ENCODE measurements at places on chromosomes 4 and X.

GRCh38 chr4:173538909-173539445 is 8.9 kb upstream of the HAND2 start:
- no peak for DNase-seq

- no peak for DNase-seq
Observed at GRCh38 chr4:173199553-173199952, 30.9 kb downstream of the GALNT7 start.

DNA sequence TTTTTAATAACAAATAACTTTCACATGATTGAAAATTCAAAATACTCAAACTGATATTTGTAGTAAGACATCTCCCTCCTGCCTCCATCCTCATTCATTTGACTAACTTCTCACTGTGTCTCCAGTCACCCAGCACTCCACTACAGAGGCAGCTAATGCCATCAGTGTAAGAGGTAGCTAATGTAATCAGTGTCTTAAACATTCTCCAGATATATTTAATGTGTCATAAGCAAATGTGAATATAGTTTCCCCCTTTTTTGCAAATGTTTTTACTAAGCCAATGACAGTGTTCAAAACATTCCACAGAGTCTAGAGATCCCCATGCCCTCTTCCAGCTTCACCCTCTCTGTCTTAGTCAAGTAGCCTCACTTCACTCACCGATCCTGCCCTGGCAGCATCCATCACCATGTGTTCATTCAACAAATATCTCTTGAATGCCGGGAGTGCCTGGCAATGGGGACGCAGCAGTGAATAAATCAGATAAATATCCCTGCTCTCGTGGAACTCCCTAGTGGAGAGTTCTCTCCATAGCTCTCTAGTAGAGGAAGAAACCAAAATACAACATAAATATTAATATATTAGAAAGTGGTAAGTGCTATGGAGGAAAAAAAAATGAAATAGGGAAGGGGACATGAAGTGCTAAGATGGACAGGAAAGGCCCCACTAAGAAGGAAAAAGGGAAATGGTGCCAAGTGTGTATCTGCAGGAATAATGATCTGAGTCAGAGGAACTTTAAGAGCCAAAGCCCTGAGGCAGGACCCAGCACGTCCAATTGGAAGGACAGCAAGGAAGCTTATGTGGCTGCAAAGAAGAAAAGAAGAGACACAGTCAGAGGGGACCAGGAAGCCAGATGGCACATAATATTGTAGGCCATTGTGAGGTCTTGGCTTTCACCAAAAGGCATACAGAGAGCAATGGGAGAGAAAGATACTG is 18.7 kb downstream of the SCFD2 start:
- DNase-seq = no peak

GRCh38 chr4:161583549-161583948 is 580.3 kb downstream of the FSTL5 start:
- no peak for DNase-seq

DNA sequence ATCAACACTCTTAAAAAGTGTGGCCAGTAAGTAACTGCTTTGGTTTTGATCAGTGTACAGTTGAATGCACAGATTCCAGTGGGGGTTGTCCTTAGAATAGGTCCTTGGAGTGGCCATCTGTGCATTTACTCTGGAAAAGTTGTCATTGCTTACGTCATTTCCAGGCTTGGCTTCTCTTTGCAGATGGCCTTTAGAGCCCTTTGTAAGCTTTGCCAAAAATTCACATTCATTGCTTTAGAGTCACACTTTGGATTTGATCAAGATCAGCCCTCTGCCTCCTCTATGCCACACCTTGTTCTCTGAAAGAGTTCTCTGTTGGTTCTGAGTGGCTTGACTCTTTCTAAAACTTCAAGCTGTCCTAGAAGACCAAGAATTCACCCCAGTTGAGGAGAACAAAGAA is 83.9 kb downstream of the MAMLD1 start:
- DNase-seq = no peak

- no peak for DNase-seq
Observed at GRCh38 chr4:181162266-181162665, 1080.9 kb upstream of the TENM3 start.

- DNase-seq = no peak
Observed at GRCh38 chr4:87100168-87100567, 120.2 kb downstream of the KLHL8 start.

- DNase-seq = no peak
Observed at GRCh38 chrX:50913520-50913919, 3.0 kb downstream of the BMP15 start.

GRCh38 chr4:107685740-107686139 is 34.3 kb downstream of the PAPSS1 start:
- no peak for DNase-seq

DNA sequence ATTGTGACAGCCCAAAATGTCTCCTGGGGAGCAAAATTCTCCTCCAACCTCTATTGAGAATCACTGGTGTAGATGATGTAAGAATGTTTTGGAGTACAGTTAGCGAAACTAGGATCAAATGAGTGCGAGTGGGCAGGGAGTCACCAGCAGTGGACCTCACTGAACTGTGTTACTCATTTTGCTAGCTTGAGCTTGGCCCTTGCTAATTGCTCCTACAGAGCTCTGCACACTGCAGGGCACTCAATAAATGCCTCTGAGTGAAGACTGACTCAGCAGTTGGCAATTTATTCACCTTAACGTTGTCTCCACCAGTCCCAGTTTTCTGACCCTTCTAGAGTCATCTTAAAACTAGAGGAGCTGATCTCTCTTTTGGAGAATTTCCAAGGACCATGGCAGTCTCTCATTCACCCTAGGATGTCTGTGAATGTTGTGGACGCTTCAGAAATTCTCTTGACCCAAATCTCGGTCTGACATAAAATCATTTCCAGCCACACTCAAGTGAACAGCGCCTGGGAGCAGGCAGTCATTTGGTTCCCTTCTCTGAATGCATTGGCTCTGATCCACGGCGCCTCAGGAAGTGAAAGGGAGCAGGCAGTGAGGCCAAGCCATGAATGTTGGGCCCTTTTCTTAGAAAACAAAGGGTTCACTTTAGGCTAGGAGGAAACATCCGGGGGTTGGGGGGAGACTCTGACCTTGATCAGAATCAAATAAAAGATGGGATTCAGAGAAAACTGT is 148.1 kb downstream of the NWD2 start:
- DNase-seq = peak; percentile 59

- no peak for DNase-seq
Observed at GRCh38 chrX:3712051-3712869, 1.2 kb downstream of the PRKX start.

GRCh38 chr4:90727938-90728337 is 600.7 kb downstream of the CCSER1 start:
- DNase-seq = no peak

DNA sequence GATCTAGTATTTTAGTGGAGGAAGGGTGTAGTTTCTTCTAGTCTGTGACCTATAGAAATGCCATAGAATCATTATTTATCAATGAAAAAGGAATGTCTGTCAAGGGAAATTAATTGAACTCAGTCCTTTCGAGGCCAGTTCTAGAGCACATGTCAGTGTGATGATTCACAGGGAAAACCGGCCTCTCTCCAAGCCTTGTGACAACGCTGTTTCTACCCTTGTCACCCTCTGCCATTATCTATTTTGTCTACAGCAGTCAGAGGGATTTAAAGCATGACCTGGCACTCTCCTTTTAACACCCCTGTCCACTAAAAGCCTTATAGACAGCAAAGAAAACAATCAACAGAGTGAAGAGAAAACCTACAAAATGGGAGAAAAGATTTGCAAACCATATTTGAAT is 119.8 kb downstream of the DRD5 start:
- no peak for DNase-seq

GRCh38 chr4:146398404-146398803 is 123.3 kb downstream of the SLC10A7 start:
- no peak for DNase-seq

DNA sequence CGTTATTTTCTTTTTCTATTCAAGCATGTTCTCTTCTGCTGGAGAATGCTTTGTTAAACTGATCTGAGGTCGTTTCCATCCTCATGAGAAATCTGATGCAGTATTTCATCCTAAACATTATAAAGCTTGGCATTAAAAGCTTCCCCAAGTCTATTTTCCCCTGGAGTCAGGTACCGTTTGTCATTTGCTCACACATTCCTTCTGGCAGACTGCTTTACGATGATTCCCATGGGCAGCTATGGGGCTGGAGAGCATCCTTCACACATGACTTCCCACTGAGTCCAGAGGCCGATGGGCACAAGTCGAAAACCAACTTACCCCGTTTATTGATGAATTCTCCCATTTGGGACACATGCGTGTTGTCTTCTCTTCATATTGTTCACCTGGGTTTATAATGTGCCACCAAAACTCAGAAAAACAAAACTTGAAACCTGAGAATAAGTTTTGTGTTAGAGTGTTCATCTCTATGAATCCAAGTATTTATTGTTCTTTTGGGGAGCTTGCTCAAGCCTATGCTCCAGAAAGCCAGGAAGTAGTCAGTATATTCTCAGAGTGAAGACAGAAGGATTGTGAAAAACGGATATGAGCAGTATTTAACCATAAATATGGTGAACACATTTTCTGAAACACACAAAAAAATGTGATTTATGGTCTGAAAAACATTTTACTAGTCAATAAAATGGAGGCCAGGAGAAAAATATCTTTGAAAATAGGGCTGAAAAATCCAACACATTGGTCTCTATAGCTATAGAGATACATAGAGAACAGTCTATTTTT is 298.8 kb upstream of the NOCT start:
- no peak for DNase-seq

GRCh38 chr4:11402192-11402591 is 26.5 kb downstream of the HS3ST1 start:
- no peak for DNase-seq

DNA sequence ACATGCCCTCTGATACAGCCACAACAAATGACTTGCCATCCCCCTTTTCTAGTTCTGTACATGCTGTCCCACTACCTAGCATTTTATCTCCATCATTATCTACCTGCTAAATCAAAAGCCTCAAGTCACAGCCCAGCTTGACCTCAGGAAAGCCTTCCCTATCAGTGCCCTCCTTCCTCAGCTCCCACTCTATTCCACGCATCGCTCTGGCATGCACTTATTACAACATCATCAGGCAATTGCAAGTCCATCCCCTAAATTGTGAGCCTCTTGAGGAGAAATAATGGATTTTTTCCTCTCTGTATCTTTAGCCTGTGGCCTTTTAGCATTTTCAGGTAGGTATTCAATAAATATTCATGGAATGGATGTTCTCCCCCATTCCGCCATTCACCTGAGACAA is 5.7 kb downstream of the ARL13A start:
- DNase-seq = no peak

DNA sequence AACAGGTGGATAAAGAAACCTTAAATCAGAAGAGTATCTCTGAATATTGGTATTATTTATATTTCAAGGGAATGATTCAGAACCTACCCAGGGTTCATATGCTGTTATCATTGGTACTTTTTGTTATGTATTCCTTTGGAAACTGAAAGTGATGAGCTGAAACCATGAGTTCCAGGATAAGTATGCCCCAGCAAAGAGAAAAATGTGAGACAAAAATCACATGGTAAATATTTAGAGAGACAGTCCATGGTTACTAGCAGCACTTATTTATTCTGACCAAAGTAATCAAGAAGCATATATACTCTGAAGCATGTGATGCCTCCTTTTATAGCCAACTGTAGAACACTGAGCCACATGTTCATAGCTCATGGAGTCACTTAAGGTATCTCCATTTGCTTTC is 277.7 kb downstream of the ARAP2 start:
- no peak for DNase-seq

DNA sequence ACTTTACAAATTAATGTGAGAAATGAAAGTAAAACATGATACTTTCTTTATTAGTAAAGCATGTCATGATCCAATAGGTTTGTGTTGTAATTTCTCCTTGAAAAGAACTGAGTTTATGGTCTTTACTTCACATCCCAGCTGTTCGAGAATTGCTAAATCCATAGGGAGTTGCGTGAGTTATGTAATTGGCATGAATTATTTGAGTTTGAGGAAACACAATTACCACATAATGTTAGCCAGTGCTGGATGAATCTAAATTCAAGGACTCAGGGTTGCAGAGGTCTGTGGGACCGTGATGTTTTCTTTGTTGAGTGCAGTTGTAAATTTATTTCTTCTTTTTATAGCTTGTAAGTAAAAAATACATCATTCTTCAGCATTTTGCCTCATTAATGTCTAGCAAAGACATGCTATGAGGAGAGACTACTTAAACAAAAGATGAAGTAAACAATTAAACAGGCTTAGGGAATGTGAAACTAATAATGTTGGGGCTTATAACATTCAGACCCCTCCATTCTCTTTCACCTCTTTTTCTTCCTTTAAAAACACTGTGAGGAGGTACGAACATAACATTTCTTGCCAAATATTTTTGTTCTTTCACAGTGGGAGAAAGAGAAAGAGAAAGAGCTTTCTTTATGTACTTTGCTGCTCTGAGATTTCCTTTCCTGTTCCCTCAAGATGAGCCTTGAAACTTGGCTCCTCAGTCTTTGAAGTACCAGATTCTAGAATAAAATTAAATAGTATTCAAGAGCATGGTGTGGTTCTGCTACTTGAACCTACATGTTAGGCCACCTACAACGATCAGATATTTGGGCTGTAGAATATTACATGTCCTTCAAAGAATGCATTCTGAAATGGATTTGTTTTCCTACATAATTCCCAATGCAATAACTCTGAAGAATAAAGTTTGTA is 159.6 kb upstream of the ANK2 start:
- DNase-seq = peak; percentile 4

GRCh38 chrX:84715315-84715714 is 213.1 kb upstream of the HDX start:
- peak; percentile 9 for DNase-seq

DNA sequence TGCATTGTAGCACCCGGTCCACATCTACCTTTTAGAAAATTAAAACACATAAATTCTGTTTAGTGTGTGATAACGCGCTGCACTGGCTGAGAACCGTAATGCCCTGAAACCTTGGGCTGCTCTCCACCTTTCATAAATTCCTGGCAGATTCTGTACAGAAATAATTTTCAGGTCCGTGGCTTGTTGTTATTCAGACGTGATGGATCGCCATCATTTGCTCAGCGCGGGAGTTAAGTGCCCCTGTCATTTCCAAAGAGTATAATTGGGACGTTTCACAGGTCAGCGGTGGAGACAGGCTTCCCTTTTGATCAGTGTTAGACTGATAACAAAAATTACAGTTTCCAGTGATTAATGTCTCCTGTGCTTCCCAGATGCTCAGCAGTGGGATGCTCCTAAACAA is 16.5 kb downstream of the UVSSA start:
- DNase-seq = no peak

GRCh38 chrX:12332786-12333347 is 194.6 kb downstream of the FRMPD4 start:
- no peak for DNase-seq
